Naive thymus-derived CD8-positive, alpha-beta T cell (primary cell): ENCODE measurements at places on chromosomes 12 and 14.

DNA sequence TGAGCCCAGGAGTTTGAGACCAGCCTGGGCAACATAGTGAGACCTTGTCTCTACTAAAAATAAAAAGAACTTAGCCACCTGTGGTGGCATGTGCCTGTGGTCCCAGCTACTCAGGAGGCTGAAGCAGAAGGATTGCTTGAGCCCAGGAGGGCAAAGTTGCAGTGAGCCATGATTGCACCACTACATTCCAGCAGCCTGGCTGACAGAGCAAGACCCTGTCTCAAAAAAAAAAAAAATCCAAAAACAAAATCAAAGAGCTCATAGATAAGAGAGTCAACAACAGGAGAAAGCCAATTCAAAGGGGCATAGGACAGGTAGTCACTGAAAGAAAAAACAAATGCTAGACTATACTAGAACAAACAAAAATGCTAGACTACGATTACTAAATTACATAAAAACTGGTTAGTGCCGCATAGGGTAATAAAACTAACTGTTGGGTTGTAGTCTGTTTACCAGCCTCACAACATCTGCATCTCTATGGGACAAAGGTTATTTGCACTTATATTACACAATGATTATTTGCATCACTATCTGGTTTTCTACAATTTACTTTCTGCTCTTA lies 16.6 kb upstream of the EEA1 start:
- no peak for DNase-seq

GRCh38 chr14:73146111-73146510 lies 9.8 kb downstream of the PSEN1 start:
- no peak for DNase-seq

DNA sequence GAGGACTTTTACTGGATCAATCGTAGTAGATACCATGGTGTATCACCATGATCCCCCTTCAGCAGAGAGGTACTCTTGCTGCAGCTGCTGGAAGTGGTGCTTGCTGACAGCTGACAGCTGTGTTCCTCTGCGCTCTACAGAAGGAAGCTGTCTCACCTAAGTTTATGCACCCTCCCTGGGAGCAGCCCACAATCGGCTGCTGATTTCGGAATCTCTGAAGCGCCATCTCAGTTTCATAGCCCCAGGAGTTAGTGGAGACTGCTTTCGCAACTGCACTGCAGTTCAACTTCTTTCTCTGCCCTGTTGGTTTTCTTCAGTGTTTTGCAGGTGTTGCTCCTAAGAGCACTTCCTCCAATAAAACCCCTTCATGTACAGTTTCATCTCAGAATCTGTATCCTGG lies 237.9 kb downstream of the PAWR start:
- no peak for DNase-seq

- DNase-seq: no peak
Observed at GRCh38 chr14:90639641-90640040, 176.6 kb downstream of the TTC7B start.
